ENCODE measurements at places on chromosomes 1 and 21. TPM values are rescaled to one million over a fixed set of nuclear protein-coding genes. Genes with fewer than 3 reads are reported as not detected.

EPHA10 gene
- 0.41 TPM for total RNA-seq

FCRL5 gene
- total RNA-seq = 0.48 TPM

GNG4 gene
- total RNA-seq = 8.2 TPM

- H3K4me1 ChIP-seq = peaks cover 8% of the 10 kb centered on the region
- no peak for DNase-seq
- H3K27me3 ChIP-seq = no peaks in the 10 kb centered on the region
- H3K36me3 ChIP-seq = no peaks in the 10 kb centered on the region
These were observed 60.9 kb upstream of the C1orf105 start for GRCh38 chr1:172359491-172359999.

GRCh38 chr1:81558291-81559076 lies 242.2 kb upstream of the ADGRL2 start:
- no peak for DNase-seq
- H3K4me1 ChIP-seq = no peaks in the 10 kb centered on the region
- H3K27me3 ChIP-seq = no peaks in the 10 kb centered on the region
- H3K36me3 ChIP-seq = no peaks in the 10 kb centered on the region
- no peak overlapping the region for H3K4me3 ChIP-seq
- no peak overlapping the region for H3K27ac ChIP-seq

- H3K4me3 ChIP-seq = no peak overlapping the region
- no peak for DNase-seq
- no peaks in the 10 kb centered on the region for H3K36me3 ChIP-seq
- H3K4me1 ChIP-seq = no peaks in the 10 kb centered on the region
These were observed 35.7 kb downstream of the RAB3B start for GRCh38 chr1:51954783-51955182.

GRCh38 chr1:230517326-230517725 lies 91.2 kb upstream of the PGBD5 start:
- no peaks in the 10 kb centered on the region for H3K36me3 ChIP-seq
- no peaks in the 10 kb centered on the region for H3K27me3 ChIP-seq
- no peak overlapping the region for H3K4me3 ChIP-seq

Measured in uterus (tissue), 4 donors.